ENCODE measurements at places on chromosomes 6 and 20.

DNA sequence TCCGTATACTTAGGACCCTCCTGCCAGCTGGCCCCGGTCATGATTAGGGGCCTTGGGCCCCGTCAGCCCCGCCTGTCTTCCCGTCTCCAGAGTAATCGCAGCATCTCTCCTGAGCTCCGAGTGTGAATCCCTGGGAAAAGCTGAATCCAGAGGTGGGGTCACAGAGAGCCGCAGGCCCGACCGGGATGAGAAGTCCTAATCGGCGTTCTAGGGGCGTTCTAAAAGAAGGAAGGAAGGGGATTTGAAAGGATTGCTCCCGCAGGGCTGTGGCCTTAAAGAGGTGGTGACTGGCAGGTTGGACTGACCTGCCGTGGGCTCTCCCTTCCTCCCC is 371 bp downstream of the HMGN4 start:
- no peak for DNase-seq

DNA sequence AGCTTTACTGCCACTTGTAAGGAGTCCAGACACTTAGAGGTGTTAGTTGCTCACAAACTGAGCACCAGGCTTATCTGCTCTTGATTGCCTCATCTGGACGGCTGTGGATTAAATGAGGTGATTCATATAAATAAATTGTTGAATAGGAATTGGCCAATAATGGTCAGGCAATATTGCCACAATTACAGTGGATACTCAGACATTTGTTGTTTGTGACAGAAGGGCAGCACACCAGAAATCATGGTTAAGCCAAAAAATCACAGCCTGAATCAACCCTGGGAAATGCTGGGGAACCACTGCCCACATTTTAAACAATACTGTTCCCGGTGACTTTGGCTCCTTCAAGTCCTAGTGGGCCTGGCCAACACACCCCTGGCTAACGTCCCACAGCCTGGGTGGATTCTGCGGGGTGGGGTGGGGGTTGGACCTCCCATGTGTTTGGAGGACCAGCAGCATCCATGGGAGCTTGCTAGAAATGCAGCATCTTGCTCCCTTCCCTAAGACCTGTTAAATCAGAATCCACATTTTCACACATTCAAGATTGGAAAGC is 29.5 kb upstream of the SPDEF start:
- DNase-seq, result peak; percentile 45

GRCh38 chr6:45507186-45507585 is 129.5 kb upstream of the SUPT3H start:
- DNase-seq, result no peak

- no peak for DNase-seq
Measured at GRCh38 chr20:19785983-19786285, 27.9 kb downstream of the RIN2 start.

- DNase-seq, result peak; percentile 60
Measured at GRCh38 chr20:23082846-23083552, 3.1 kb downstream of the CD93 start.

DNA sequence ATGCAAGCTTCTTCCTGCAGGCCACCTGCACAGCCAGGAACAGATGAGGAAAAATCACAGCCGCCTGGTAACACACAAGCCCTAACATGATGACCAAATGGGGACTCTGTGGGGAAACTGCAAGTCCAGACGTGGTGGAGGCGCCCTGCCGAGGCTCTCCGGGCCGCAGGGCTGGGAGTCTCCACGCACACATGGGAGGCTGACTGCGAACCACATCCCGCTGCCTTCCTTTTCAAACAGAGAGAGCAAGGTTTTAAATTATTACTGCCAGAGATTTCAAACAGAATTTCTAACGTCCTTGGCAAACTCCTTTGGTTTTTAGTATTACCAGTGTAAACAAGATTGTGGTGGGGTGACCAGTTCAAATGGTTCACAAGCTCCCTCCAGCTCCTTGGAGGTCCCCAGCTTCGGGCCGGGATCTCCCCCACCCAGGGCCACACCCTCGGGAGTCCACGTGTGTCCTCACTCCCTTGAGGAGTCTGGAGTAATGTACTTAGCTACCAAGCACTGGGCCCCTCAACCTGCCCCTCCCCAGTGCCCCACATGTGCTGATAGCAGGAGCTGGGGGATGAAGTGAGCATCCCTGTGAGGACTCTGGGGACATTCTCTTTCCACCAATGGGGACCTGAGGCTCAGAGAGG is 252.7 kb downstream of the TAF4 start:
- DNase-seq, result no peak

DNA sequence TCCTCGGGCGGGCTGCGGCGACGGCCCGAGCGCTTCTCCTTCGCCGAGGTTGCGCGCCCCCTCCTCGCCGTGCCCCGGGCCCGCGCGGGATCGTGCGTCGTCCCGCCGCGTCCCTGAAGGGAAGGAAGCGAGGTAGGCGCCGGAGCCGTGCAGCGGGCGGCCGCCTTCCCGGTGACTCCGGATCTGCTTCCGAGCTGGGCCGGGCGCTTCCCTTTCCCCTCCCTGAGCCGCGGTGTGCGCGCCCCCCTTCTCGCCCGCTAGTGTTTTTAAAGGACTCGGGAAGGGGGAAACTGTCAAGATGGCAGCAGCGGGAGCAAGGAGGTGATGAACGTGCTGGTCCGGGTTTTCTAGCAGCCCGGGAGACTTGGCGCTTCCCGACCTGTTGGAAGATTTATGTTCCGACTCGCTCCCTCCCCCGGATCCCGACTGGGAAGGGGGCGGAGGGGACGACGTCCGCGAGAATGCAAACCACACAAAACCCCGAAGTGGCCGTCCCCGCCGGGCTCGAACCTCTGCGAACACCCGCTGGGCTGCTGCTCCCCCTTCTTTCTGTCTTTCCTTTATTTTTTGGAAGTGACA is 744 bp upstream of the FOXO3 start:
- DNase-seq, result peak; percentile 79

- DNase-seq, result no peak
Measured at GRCh38 chr20:8315639-8316573, 183.8 kb downstream of the PLCB1 start.

DNA sequence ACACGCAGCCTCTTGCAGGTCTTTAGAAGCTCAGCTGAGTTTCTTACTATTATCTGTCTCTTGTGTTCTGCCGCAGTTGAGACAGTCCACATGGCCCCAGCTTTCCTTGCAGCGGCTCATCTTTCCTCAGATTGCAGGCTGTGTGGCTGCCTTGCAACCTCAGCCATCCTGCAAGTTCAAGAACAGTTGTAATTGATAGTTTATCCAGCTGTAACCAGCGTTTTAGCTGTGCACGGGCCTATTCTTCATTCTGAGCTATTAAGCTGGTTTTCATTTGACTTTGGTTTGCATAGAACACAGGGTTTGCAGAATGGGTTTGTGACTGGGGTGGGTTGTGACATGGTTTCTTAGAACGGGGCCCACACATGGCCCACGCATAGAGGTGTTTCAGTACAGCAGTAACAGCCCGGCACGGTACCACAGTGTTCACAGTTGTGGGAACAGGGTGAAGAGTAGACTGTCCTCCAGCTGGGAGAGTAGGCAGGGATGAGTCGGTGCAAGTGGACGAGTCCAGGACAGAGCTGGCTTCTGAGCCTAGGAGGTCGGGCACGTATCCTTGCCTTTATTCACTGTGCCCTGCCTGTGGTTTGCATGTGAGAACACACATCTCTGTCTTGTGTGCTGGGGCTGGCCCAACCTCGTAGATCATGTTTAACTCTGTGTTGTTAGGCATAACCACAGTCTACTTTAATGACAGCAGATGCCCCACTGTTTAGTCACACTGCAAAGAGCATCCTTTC is 89.2 kb downstream of the RPP40 start:
- no peak for DNase-seq

DNA sequence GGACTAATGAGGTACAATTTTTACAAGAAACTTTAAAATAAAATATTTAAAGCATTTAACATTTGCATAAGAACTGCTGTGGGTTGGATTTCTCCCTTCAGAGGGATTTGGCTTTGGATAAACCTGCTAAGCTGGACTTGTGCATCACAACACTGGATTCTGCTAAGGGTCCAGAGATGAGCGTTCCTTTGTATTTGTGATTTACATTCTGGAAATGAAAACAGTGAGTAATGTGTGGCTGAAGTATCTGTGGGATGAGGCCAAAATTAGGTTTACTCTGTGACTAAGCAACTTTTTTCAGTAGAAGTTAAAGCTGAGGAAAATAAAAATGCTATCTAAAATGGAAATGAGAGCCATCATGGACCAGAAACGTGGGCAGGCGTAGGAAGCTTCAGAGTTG is 494.3 kb downstream of the EPM2A start:
- no peak for DNase-seq

- DNase-seq, result peak; percentile 44
Measured at GRCh38 chr20:24665196-24665595, 195.8 kb downstream of the SYNDIG1 start.

GRCh38 chr6:46400898-46401297 is 90.4 kb downstream of the RCAN2 start:
- DNase-seq, result no peak

DNA sequence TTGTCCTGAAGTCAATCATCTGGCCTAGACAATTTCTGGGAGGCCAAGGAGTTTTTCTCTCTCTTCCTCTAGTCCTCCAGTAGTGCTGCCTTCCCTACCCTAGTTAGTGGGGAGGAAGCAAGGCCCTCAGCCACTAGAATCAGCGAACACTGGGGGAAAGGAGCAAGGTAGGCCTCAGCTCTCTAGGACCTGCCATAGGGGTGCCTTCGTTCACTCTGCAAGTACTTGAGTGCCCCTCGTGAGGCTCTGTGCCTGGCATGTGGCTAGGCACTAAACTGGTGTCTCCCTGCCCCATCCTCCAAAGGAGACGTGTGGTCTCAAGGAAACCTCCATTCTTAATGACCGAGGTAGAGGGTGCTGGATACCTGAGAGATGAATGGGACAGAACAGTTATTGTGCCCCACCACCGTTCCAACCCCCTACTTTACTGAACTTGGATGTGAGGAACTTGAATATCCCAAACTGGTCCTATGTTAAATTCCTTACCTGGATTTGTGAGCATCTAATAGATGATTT is 1.1 kb downstream of the DEF6 start:
- DNase-seq, result no peak

DNA sequence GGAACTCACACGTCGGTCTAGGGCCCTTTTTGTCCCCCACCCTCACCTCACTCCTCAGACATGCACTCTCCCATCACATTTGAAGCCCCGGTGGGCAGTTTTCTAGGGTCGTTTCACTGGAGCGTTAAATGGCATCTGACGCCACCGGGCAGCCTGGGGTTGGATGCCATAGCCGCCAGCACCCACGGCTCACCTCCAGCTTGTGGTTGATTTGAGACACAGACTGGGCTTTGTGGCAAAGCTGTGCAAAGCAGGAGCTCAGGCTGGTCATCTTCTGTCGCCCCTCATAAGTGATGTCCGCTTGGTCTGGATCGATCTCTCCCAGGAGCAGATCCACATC is 530 bp downstream of the GOPC start:
- no peak for DNase-seq

- no peak for DNase-seq
Measured at GRCh38 chr6:112683926-112684325, 336.8 kb downstream of the RFPL4B start.

- DNase-seq, result no peak
Measured at GRCh38 chr20:62413896-62414481, 6.9 kb upstream of the CABLES2 start.

DNA sequence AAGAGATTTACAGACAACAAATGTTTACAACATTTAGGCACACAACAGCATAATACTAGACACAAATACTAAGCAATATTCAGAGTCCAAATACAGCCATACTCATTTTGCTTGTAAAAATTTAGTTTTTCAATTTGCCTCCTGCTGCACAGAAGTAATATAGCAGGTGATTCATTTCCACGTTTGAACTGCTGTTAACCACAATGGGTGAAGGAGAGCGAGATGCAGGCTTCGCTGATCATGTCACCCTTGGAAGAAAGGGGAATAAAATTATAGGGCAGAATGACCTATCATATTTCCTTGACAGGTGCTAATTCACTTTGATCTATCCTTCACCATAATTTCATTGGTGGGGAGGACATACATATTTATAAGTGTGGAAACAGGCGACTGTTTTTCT is 643.8 kb upstream of the AGPAT4 start:
- no peak for DNase-seq

- DNase-seq, result no peak
Measured at GRCh38 chr20:49831770-49832631, 19.4 kb downstream of the SLC9A8 start.

DNA sequence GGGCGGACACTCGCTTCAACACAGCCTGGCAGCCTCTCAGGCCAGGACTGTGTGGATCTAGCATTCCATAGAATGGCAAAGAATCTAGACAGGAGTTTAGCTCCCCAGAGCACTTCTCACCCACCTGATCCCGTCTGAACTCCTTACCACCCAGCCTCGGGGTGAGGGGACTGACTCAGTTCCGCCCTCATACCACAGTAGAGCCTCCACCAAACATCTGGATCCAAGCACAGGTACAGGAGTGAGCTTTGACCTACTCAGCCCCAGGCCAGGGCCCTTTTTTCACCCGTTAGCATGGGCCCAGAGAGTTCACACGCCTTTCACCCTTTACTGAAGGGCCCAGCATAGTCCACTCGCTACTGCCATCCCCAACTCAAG is 715 bp downstream of the PSMF1 start:
- no peak for DNase-seq

GRCh38 chr6:127178746-127179145 is 60.3 kb downstream of the RSPO3 start:
- DNase-seq, result no peak

DNA sequence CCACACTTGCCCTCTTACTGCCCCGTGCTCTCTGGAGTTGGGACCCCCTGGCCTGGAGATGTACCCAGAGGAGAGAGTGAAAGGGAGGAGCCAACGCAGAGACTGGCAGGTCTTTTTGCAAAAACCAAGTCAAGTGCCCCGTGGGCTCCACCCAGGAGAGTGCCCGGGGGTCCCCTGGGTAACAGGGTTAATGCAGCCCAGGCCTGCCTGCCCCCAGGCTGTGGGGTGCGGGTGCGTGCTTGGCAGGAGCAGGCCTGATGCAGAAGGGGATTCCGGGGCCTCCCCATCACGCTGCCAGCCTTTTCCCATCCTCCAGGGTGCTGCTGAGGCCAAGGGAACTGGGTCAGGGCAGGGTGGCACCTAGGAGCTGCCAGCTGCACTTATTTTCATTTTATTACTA is 184.4 kb downstream of the ERMARD start:
- DNase-seq, result no peak

DNA sequence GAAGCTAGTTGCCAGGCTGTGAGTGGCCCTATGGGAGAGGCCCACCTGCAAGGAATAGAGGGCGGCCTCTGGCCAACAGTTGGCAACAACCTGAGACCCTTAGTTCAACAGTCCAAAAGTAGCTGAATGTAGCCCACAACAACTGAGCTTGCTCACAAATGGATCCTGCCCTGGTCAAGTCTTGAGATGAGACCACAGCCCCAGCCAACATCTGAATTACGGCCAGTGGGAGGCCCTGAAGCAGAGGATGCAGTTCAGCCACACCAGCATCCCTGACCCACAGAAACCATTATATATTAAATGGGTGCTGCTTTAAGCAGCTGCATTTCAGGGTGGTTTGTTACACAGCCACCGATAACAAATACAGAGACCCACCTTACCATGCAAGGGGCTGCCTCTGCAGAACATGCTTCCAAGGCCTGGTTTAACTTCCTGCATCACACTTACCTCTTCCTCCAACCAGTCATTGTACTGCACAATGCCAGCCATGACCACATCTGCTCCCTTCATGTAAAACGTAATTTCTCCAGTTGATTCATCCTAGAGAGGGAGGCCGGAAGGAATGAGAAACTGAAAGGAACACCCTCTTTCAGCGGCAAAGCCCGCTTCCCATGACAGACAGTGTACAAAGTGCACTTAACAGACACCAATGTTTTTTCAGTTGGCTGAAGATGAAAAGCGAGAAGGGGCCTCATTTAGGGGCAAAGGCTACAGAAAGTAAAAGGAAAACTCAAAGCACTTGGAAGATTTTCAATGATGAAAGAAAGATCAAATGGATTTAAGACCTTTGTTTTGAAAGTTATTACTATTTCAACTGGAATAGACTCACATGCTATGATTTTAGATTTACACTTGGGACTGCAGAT is 86.2 kb upstream of the NFATC2 start:
- DNase-seq, result no peak

All from sciatic nerve (tissue), 2 donors.